ENCODE measurements at places on chromosomes 5 and 9.

DNA sequence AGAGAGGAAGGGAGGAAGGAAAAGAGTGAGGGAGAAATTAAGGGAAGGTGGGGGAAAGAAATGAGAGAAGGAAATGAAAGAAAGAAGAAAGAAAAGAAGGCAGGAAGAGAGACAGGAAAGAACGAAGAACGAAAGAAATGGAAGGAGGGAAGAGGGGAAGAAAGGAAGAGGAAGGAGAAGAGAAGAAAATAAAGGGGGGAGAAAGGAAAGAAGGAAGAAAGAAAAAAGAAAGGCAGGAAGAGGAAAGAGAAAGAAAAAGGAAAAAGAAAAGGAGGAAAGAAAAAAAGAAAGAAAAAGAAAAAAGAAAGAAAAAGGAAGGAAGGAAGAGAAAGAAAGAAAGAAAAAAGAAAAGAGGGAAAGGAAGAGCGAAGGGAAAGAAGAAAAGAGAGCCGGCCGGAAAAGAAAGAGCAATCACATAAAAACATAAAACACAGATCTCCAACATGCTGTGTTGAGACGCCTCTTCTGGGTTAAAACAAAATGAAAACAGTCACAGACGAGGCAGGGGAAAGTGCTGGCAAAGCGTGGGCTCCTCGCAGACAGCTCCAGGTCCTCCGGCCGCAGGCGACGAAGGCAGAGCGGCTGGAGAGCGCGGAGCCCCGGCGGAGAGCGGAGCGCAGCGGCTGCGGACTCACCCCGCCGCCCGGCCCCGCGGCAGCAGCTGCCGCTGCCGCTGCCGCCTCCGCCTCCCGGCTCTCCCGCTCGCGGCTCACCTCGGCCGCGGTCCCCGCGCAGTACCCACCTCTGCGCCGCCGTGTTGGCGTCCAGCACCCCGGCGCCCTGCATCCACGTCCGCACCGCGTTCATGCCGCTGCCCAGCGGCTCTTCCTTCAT is 896 bp downstream of the EBF1 start:
- DNase-seq, result peak; percentile 61

DNA sequence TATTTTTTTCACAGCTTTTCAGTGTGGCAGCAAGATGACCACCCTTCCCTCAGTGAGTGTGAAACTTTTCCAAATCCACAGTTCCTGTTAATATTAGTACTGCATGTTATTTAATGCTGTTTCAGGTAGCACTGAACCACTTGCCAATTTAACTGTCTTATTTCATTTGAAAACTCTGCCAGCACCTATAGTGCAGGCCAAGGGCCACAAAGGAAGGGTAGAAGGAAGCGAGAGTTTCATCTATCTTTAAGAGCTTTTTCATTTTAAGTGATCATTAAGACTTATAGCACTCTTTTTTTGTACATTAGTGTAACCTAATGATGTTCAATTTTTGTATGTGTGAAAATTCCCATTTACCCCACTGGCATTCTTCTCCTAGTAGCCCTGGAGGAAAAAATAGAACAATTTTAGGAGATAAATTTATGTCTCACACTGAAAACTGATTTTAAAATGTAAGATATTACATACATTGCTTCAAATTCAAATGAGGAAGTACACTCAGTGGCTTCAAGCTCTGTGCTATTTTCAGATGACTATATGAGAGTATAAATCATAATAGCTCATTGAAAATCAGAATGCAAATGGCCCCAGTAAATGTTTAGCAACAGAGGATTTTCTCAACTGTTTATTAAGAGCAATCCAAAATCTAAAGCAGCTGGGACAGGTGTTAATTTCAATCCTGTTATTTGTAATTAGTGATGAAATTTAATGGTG is 820.5 kb downstream of the PTPRD start:
- DNase-seq, result no peak

DNA sequence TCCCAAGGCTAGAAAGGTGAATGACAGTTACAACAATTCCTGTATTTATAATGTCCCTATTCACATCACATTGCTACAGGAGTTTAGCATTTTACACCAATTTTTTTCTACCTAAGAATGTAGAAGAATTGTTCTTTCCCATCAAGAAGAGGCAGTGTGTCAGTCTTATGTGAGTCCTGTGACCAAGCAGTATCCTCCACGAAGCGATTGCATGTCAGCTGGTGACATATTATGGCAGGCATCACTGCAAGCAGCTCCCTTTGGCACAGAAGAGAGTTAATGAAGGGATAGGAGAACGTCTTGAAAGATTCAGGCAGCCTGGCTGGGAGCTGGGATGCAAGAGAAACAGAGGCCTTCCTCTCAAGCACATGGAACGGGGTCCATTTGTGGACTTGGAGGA is 199.8 kb downstream of the SMC2 start:
- DNase-seq, result no peak

GRCh38 chr5:107977550-107978071 is 306.9 kb upstream of the EFNA5 start:
- no peak for DNase-seq

GRCh38 chr9:94623253-94623652 is 16.1 kb downstream of the FBP1 start:
- peak; percentile 36 for DNase-seq

DNA sequence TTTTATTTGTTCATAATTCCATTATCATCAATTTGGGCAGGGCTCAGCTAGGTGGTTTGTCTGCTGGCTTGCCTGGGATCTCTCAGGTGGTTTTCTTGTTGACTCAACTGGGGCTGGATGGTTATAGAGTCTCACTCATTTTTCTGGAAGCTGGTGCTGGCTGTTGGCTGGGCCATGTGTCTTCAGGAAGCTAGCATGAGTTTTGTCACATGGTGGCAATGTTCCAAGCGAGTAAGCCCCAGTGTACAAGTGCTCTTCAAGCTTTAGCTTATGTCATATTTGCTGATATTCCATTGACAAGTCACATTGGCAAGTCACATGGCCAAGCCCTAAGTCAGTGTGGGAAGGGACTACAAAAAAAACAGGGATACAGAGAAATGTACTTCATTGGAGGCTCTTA is 2.3 kb upstream of the RASEF start:
- no peak for DNase-seq

GRCh38 chr5:4361753-4362152 is 766.1 kb downstream of the IRX1 start:
- DNase-seq, result no peak

DNA sequence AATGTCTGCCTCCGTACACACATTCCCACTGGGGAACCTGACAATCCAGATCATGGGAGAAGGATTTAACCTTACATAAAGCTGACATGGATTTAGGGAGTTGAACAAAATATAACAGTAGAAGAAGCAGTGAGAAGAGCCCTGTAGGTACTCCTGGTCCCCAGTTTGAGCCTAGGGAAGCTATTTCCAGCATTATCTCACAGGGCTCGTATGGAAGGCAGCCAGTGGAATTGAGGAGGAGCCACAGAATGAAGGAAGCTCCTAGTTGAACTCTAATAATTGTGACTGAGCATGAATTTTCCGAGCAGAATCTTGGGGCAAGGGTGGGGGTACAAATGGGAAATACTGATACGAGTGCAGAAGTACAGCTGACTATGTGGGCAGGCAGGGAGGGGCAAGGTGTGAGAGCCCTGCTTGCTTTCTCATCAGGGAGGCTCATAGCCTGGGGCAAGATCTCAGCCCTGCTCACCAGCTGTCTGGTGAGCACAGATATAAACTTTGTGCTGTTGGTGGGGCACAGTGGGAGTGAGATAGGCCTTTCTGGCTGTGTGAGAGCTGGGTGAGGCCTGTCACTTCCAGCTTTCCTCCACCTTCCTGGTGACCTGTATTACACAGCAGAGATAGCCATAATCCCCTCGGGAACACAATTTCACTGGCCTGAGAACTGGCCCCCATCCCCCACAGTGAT is 290.7 kb upstream of the IL12B start:
- no peak for DNase-seq

DNA sequence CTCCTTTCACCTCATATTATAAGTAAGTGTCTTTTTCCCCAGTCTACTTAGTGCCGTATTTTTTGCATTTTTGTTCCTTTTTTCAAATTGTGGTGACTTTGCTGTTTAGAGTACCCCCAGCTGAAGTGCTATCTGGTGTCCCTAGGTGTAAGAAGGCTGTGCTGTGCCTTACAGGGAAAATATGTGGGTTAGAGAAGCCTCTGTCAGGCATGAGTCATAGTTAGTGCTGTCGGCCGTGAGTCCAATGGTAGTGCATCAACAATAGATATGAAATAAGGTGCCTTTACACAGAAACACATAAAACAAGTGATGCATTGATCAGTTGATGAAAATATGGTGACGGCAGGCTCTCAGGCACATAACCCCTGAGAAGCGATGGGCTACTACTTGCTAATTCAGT is 20.1 kb downstream of the SYK start:
- DNase-seq, result no peak

- DNase-seq, result no peak
These were observed 305.0 kb upstream of the CDH12 start for GRCh38 chr5:23158179-23158578.

- peak; percentile 85 for DNase-seq
These were observed 12.9 kb downstream of the ITGA1 start for GRCh38 chr5:52800394-52801213.
